ENCODE measurements at places on chromosomes 12 and 14.

DNA sequence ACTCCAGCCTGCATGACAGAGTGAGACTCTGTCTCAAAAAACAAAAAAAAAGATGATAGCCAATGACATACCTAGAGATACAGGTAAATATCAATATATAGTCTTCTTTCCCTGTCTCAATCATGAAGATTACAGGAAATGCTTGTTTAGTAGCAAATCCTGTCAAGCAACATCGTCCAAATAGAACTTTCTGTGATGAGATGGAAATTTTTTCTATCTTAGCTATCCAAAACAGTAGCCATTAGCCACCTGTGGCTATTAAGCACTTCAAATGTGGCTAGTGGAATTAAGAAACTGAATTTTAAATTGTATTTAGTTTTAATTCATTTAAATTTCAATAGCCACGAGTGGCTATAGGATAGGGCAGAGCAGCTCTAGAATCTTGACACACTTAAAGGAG lies 33.2 kb upstream of the RIC8B start:
- DNase-seq = no peak

DNA sequence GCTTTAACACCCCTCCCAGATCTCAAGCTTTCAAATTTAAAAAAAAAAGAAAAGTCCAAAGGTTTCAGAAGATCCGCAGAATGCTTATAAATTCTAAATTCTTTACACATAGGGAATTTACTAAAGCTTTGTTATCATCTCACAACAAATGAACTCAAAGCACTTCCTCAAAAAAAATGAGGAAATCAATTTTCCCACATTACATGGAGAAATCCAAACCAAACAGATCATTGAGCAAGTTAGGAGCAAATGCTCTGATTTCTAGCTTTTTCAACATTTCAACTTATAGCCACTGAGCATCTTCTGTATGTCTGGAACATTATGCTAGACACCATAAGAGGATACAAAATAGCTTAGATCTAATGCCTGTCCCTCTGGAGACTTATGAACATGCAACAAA lies 161.0 kb downstream of the CEP128 start:
- no peak for DNase-seq

- DNase-seq = no peak
Observed at GRCh38 chr14:98799891-98800290, 472.1 kb downstream of the BCL11B start.

- DNase-seq = no peak
Observed at GRCh38 chr14:104874571-104875411, 9.7 kb downstream of the CEP170B start.
